ENCODE measurements at places on chromosomes 1 and 21.
A peak's percentile ranks its signal among the peaks of the same experiment; 100 is the strongest.

DNA sequence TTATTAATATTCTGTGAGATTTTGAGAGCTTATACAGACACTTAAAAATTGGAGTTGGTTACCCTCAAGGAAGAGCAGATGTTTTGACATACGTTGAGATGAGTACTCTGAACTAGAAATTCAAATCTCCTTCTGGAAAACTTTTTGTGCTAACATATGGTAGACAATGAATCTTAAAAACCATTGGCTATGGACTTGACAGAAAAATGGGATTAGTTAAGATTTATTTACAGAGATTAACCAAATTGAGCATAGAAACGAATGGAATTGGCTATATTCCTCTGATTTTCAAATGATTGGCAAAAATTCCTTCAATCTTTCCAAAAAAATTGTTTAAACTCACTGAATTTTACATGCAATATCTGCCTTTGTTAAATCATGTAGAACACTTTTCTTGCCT is 1392.9 kb downstream of the BRINP3 start:
- no peaks in the 10 kb centered on the region for H3K36me3 ChIP-seq
- DNase-seq, result no peak
- no peak overlapping the region for H3K27ac ChIP-seq
- H3K4me1 ChIP-seq, result no peaks in the 10 kb centered on the region
- H3K27me3 ChIP-seq, result no peaks in the 10 kb centered on the region

DNA sequence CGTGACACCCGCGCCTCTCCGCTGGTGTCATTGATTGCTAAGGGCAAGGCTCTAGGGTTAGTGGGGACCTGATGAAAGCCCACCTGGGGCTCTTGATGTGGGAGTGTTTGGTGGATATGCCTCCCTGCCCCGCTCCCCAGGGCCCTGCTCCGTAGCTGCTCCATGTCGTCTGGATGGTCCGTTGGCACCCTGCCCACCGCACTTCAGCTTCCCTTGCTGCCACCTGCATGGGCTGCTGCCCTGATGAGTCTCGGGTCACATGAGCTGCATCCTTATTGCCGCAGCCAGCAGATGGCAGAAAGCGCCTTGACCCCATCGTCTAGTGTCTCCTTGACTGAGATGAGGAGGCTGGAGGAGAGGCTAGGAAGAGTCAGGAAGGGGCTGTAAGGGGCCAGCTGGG is 439.4 kb downstream of the CAMTA1 start:
- H3K4me1 ChIP-seq, result no peaks in the 10 kb centered on the region
- H3K36me3 ChIP-seq, result no peaks in the 10 kb centered on the region
- no peak overlapping the region for H3K4me3 ChIP-seq

DNA sequence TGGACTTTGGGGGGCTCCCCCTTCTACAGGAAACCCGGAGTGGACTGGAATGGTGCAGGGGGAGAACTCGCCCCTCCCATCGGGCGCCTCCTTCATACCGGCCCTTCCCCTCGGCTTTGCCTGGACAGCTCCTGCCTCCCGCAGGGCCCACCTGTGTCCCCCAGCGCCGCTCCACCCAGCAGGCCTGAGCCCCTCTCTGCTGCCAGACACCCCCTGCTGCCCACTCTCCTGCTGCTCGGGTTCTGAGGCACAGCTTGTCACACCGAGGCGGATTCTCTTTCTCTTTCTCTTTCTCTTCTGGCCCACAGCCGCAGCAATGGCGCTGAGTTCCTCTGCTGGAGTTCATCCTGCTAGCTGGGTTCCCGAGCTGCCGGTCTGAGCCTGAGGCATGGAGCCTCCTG is at the start of gene TNFRSF14:
Gene TNFRSF14 (plus strand): TSS at position 95 of the 401 bp plus-strand sequence. CDS start 294 bp downstream, at position 389.
- DNase-seq, result no peak
- H3K27me3 ChIP-seq, result no peaks in the 10 kb centered on the region
- peaks cover 15% of the 10 kb centered on the region for H3K36me3 ChIP-seq
- peak within 1 kb of the TSS; percentile 79 for H3K4me3 ChIP-seq

DNA sequence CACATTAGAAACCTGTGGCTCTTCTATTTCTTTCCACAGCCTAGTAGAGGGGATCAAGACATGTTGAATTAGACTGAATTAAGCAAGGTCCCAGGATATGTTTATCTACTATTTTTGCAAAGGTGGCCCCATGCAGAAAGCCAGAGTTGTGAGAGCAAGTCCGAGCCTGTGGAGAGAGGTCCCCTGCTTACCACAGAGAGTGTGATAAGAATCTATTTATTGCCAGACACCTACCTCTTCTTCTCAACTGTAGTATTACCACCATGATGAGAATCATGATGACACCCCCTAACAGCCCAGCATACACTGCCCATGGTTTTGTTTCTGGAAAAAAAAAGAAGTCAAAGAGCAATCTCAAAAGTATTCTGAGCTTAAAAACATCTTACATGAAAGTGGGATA is 23.0 kb downstream of the SLAMF1 start:
- peaks cover 3% of the 10 kb centered on the region for H3K4me1 ChIP-seq
- no peak overlapping the region for H3K4me3 ChIP-seq

GRCh38 chr1:155218854-155219591 is 10.5 kb downstream of the MTX1 start:
- no peaks in the 10 kb centered on the region for H3K36me3 ChIP-seq
- H3K4me1 ChIP-seq, result peaks cover 1% of the 10 kb centered on the region
- no peak for DNase-seq
- H3K4me3 ChIP-seq, result peak overlapping the region; percentile 1

GRCh38 chr1:13927736-13928135 is 227.7 kb downstream of the PRDM2 start:
- H3K4me3 ChIP-seq, result no peak overlapping the region
- H3K36me3 ChIP-seq, result no peaks in the 10 kb centered on the region
- DNase-seq, result no peak
- H3K4me1 ChIP-seq, result no peaks in the 10 kb centered on the region
- no peak overlapping the region for H3K27ac ChIP-seq

- H3K4me1 ChIP-seq, result peaks cover 34% of the 10 kb centered on the region
- H3K27me3 ChIP-seq, result no peaks in the 10 kb centered on the region
- DNase-seq, result no peak
- H3K27ac ChIP-seq, result peak overlapping the region; percentile 78
Measured at GRCh38 chr1:204507317-204508105, 8.7 kb upstream of the MDM4 start.

GRCh38 chr1:229897501-229897900 is 169.5 kb upstream of the GALNT2 start:
- H3K4me3 ChIP-seq, result no peak overlapping the region
- H3K36me3 ChIP-seq, result no peaks in the 10 kb centered on the region
- no peak overlapping the region for H3K27ac ChIP-seq
- no peaks in the 10 kb centered on the region for H3K4me1 ChIP-seq
- no peaks in the 10 kb centered on the region for H3K27me3 ChIP-seq

DNA sequence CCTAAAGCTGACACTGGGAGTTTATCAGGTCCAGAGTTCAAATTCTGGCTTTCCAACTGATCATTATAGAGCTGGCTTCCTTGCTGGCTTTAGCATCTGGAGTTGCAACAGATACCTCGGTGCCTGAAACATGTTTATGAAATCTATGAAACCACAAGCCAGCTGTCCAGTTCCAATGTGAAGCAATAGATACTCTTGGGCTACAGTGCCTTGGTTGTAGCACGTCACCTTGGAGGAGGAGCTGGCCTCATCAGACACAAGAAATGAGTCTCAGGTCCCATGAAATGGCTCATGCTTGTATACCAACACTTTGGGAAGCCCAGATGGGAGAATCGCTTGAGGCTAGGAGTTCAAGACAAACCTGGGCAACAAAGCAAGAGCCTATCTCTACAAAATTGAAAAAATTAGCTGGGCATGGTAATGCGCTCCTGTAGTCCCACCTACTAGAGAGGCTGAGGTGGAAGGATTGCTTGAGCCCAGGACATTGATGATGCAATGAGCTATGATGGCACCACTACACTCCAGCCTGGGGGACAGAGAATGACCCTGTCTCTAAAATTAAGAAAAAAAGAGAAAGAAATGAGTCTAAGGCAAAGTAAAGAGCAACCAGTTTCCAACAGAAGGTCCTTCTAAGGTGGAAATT is 132.5 kb upstream of the ZNF648 start:
- no peak overlapping the region for H3K4me3 ChIP-seq
- peaks cover 16% of the 10 kb centered on the region for H3K4me1 ChIP-seq
- H3K36me3 ChIP-seq, result no peaks in the 10 kb centered on the region
- no peak for DNase-seq

GRCh38 chr1:10657088-10657847 is 139.2 kb downstream of the CASZ1 start:
- no peaks in the 10 kb centered on the region for H3K27me3 ChIP-seq
- no peaks in the 10 kb centered on the region for H3K4me1 ChIP-seq
- no peak for DNase-seq
- no peak overlapping the region for H3K4me3 ChIP-seq
- H3K27ac ChIP-seq, result no peak overlapping the region

DNA sequence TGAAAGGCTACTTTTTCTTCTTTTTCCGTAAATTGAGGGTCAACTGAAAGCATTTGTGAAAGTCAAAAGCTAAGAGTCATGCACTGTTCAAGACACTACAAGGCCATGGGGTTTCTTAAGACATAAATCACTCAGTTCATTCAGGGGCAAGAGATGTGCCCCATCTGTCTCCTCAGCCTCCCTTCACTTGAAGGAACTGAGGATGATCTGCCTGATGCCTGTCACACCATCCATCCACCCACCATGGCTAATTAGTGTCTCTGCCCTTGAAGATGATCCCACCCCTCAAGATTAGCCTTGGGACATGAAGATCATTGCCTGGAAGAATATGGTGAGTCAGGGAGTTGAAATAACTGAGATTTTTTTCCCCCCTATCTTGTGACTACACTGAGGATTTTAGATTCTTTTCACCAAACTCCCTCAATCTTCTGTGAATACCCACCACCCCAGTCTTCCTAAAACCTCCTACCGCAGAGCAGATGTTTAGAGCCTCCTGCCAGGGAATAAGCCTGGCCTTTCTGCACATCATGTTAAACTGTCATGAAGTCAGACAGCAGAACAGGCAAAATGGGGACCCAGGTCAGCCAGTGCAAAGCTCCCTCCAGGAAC is 88.6 kb upstream of the LMO4 start:
- H3K4me3 ChIP-seq, result no peak overlapping the region
- no peak overlapping the region for H3K27ac ChIP-seq
- H3K27me3 ChIP-seq, result no peaks in the 10 kb centered on the region
- no peaks in the 10 kb centered on the region for H3K36me3 ChIP-seq
- no peaks in the 10 kb centered on the region for H3K4me1 ChIP-seq

All from esophagus squamous epithelium (tissue), 5 donors.